CD8-positive, alpha-beta memory T cell (primary cell): ENCODE measurements at places on chromosomes 11 and 22. TPM values are rescaled to one million over a fixed set of nuclear protein-coding genes. Genes with fewer than 3 reads are reported as not detected.

LRRC4C gene
- polyA plus RNA-seq: not detected

MMP8 gene
- not detected for polyA plus RNA-seq

C22orf23 gene
- polyA plus RNA-seq: not detected

DCHS1 gene
- polyA plus RNA-seq: 1.5 TPM

OR51V1 gene
- polyA plus RNA-seq: not detected

- H3K36me3 ChIP-seq: no peaks in the 10 kb centered on the region
- H3K27me3 ChIP-seq: no peaks in the 10 kb centered on the region
- DNase-seq: no peak
- no peaks in the 10 kb centered on the region for H3K4me1 ChIP-seq
Observed at GRCh38 chr11:107293677-107294344, 163.8 kb downstream of the CWF19L2 start.

GRCh38 chr11:3857628-3858027, 2.2 kb downstream of the STIM1 start:
- peak overlapping the region; percentile 49 for H3K27ac ChIP-seq
- peaks cover 75% of the 10 kb centered on the region for H3K4me1 ChIP-seq
- H3K27me3 ChIP-seq: no peaks in the 10 kb centered on the region
- no peak for DNase-seq
- no peaks in the 10 kb centered on the region for H3K36me3 ChIP-seq

DNA sequence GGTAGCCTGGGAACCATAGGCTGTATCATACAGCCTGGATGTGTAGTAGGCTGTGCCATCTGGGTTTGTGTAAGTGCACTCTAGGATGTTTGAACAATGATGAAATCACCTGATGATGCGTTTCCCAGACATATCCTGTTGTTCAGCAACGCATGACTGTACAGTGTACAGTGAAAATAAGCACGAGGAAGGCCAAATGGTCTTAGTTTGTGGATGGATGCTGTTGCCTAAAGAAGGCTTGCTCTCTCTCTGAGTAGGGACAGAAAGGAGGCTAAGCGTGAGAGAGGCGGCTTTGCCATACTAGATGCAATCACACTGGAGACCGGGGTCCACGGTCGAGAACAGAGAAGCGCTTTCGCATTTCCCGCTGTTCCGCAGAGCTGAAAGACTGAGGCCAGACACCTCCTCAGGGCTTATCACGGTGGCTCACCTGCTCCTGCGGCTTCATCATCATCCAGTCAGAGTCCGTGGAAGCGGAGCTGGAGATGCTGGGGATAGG, 27.6 kb upstream of the APLP2 start:
- H3K27ac ChIP-seq: no peak overlapping the region
- no peak overlapping the region for H3K4me3 ChIP-seq
- H3K4me1 ChIP-seq: no peaks in the 10 kb centered on the region
- DNase-seq: no peak
- no peaks in the 10 kb centered on the region for H3K36me3 ChIP-seq

GRCh38 chr11:103988595-103988969, 47.9 kb upstream of the DDI1 start:
- H3K36me3 ChIP-seq: no peaks in the 10 kb centered on the region
- DNase-seq: no peak
- no peak overlapping the region for H3K4me3 ChIP-seq
- H3K27ac ChIP-seq: no peak overlapping the region
- no peaks in the 10 kb centered on the region for H3K27me3 ChIP-seq

GRCh38 chr11:102111011-102111786, 952 bp downstream of the YAP1 start:
- H3K4me1 ChIP-seq: no peaks in the 10 kb centered on the region
- peak overlapping the region; percentile 50 for H3K4me3 ChIP-seq
- peaks cover 11% of the 10 kb centered on the region for H3K27me3 ChIP-seq
- no peak overlapping the region for H3K27ac ChIP-seq
- H3K36me3 ChIP-seq: no peaks in the 10 kb centered on the region

GRCh38 chr22:35752006-35752862, 34.6 kb downstream of the APOL5 start:
- no peak for DNase-seq
- no peak overlapping the region for H3K27ac ChIP-seq
- H3K36me3 ChIP-seq: no peaks in the 10 kb centered on the region
- no peaks in the 10 kb centered on the region for H3K4me1 ChIP-seq
- no peak overlapping the region for H3K4me3 ChIP-seq

- H3K36me3 ChIP-seq: no peaks in the 10 kb centered on the region
- no peak for DNase-seq
- no peak overlapping the region for H3K4me3 ChIP-seq
- no peak overlapping the region for H3K27ac ChIP-seq
Observed at GRCh38 chr11:134497586-134497985, 85.5 kb upstream of the B3GAT1 start.

DNA sequence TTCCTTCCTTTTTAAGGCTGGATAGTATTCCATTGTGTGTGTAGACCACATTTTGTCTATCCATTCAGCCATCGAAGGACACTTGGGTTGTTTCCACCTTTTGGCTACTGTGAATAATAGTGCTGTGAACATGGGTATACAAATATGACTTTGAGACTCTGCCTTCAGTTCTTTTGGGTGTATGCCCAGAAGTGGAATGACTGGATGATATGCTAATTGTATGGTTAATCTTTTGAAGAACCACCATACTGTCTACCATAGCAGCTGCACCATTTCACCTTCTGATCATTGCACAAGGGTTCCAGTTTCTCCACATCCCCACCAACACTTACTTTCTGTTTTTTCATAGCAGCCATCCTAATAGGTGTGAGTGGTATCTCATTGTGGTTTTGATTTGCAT, 30.3 kb downstream of the SGSM1 start:
- no peak overlapping the region for H3K27ac ChIP-seq
- H3K4me3 ChIP-seq: no peak overlapping the region
- no peak for DNase-seq
- H3K4me1 ChIP-seq: no peaks in the 10 kb centered on the region
- no peaks in the 10 kb centered on the region for H3K27me3 ChIP-seq
- no peaks in the 10 kb centered on the region for H3K36me3 ChIP-seq

- H3K27me3 ChIP-seq: no peaks in the 10 kb centered on the region
- peaks cover 28% of the 10 kb centered on the region for H3K4me1 ChIP-seq
- H3K4me3 ChIP-seq: peak overlapping the region; percentile 93
- no peaks in the 10 kb centered on the region for H3K36me3 ChIP-seq
Observed at GRCh38 chr11:34916843-34917770, 689 bp downstream of the PDHX start.

DNA sequence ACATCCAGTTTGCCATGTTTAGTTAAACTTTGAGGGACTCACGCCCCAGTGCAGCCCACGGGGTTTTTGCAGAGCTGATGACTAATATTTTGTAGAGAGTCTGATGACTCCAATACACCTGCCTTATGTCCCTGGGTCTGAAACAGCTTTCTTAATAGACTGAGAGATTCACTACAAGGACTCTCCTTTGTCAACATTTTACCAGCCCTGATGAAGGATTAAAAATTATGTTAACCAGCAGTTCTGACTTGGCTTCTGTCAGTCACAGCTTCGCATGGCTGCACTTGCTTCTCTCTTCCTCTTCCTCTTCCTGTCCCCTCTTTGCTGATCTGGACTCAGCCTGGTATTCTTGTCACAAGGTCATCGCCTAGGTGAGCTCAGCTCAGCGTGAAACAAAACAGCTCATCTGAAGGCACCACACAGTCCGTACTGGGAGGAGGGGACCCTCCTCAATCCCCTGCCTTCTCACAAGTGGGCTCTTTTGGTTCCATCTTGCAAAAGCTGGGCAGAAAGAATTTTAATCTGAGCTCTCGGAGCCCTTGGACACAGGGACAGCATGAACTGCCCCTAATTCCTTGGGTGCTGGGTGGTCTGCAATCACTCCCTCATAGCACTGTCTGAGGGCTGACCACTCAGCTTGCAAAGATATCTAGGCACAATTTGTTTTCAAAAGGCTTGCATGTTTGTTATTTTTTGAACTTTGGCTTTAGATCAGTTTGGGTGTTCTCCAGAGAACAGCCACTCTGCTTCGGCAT, 38.1 kb upstream of the POU2AF1 start:
- no peak overlapping the region for H3K27ac ChIP-seq
- H3K27me3 ChIP-seq: no peaks in the 10 kb centered on the region
- H3K4me3 ChIP-seq: no peak overlapping the region
- peaks cover 11% of the 10 kb centered on the region for H3K4me1 ChIP-seq

DNA sequence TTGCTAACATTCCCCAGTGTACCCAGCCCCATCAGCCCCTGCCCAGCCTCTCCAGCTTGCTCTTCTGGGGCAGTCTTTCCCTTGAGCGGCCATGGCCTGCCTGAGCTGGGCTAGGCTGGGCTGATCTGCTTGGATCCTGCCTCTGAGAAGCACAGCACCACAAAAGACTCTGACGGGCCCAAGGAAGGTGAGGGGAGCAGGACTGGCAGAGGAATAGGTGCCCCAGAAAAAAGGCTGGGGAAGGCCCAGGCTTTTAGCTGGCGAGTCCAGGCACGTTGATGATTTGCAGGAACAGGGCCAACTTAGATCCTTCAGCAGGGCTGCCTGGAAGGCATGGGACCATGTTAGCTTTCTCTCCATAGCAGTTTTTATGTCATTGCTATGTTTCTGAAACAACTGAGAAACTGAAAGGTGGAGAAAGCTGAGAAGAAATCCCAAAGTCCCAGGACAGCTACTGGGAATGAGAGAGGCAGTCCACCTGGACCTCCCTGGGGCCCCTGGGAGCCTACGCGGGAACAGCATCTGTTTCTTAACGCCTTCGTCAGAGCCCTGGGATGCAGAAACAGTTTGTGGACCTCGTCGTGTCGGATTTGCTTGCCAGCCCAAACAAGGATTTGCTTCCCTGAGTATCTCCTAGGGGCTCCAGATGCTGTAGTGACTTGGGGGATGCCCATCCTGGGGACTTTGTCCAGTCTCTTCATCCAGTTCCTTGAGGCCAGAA, 24.4 kb upstream of the FXYD6 start:
- H3K27me3 ChIP-seq: no peaks in the 10 kb centered on the region
- DNase-seq: no peak
- H3K36me3 ChIP-seq: no peaks in the 10 kb centered on the region
- H3K4me3 ChIP-seq: no peak overlapping the region
- no peak overlapping the region for H3K27ac ChIP-seq

DNA sequence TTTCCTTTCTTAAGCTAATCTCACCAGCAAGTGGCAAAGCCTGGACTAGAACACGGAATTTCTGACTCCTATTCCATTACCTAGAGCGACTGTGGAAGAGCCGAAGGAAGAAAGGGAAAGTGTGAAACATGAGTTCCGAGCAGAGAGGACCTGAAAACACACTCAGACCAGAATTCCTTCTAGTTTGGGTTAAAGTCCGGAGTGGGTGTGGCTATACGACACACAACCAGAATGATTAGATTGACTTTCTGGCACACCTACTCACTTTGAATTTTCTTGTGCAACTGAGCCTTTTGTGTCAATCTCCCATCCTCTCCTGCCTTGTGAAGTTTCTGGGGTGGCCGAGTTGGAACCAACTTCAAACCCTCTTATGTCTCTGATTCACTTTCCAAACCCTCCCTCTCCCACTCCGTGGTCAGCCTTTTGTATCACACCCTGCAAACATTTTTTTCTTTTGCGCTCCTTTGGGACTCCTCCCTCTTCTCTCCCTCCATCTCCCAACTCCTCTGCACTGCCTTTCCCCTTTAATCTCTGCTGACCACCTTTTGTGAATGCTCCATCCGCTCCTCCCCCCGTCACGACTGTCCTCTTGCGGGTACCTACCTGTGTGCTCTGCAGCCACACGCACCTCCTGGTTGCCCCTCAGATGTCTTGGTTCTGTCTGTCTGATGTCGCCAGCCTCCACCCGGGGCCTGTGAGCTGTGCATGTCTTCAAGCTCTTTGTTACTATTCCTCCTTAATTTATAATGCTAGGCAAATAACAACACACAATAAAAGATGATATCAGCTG, 86.3 kb upstream of the BLID start:
- H3K4me1 ChIP-seq: no peaks in the 10 kb centered on the region
- H3K36me3 ChIP-seq: no peaks in the 10 kb centered on the region
- DNase-seq: no peak
- no peak overlapping the region for H3K27ac ChIP-seq
- H3K27me3 ChIP-seq: no peaks in the 10 kb centered on the region
- H3K4me3 ChIP-seq: no peak overlapping the region

- peak overlapping the region; percentile 57 for H3K27ac ChIP-seq
- H3K4me3 ChIP-seq: peak overlapping the region; percentile 75
- H3K36me3 ChIP-seq: no peaks in the 10 kb centered on the region
- peak; percentile 58 for DNase-seq
- H3K4me1 ChIP-seq: peaks cover 46% of the 10 kb centered on the region
Observed at GRCh38 chr11:134037046-134037908, 31.6 kb upstream of the JAM3 start.

- no peaks in the 10 kb centered on the region for H3K4me1 ChIP-seq
- H3K27me3 ChIP-seq: no peaks in the 10 kb centered on the region
- no peak overlapping the region for H3K27ac ChIP-seq
- H3K36me3 ChIP-seq: no peaks in the 10 kb centered on the region
- H3K4me3 ChIP-seq: no peak overlapping the region
Observed at GRCh38 chr11:131980888-131981668, 610.7 kb downstream of the NTM start.

DNA sequence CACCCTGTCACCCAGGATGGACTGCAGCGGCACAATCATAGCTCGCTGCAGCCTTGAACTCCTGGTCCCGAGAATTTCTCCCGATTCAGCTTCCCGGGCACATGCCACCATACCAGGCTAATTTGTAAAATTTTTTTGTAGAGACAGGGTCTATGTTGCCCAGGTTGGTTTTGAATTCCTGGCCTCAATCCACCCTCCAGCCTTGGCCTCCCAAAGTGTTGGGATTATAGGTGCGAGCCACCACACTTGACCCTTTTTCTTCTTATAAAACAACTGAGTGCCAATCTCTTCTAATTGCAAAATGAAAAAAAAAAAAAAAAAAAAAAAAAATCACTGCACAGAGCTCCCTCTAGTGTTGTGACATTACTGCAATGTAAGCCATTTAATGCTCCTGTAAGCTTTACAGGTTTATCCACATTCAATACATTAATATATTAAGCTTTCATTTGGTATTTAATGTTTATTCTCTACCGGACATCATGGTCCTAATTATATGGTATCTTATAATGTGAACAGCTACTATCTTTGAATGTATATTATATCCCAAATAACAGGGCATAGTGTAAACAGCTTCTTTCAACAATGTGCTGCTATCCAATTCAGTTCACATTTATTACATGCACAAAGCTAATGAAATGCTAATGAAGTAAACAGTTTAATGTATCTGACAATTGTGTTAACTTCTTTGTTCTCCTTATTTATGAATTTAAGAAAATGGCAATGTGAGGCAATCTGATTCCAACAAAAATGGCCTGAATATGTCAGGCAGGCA, 44.6 kb downstream of the COPB1 start:
- no peaks in the 10 kb centered on the region for H3K27me3 ChIP-seq
- no peak overlapping the region for H3K4me3 ChIP-seq
- DNase-seq: no peak
- no peak overlapping the region for H3K27ac ChIP-seq
- H3K4me1 ChIP-seq: no peaks in the 10 kb centered on the region

- H3K27me3 ChIP-seq: peaks cover 33% of the 10 kb centered on the region
- H3K4me1 ChIP-seq: no peaks in the 10 kb centered on the region
- no peak overlapping the region for H3K27ac ChIP-seq
- H3K4me3 ChIP-seq: no peak overlapping the region
Observed at GRCh38 chr11:20595101-20595500, 4.3 kb upstream of the SLC6A5 start.
